ENCODE measurements at places on chromosomes 2 and 18.

GRCh38 chr18:64082054-64082453, 66.8 kb downstream of the LINC00305 start:
- no peak for DNase-seq

- DNase-seq, result no peak
These were observed 186.5 kb upstream of the HDAC4 start for GRCh38 chr2:239587311-239587731.

- no peak for DNase-seq
These were observed 509.5 kb downstream of the EIPR1 start for GRCh38 chr2:2868085-2868484.

DNA sequence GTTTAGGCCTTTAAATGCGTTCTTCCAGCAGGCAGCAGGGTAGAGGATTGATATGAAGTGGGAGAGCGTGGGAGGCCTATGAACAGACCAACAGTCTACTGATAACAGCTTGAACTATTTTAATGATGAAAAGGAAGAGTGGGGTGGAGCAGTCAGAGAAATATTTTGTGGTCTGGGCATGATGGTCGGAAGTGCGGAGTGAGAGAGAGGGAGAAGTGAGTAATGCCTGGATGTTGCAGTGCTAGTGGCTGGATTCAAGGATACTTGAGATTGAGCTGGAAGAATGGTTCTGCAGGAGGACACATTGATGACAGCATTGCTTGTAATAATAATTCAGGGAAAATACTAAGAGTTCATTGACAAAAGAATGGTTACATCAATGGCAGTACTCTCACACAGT, 151.0 kb upstream of the DAPL1 start:
- no peak for DNase-seq

DNA sequence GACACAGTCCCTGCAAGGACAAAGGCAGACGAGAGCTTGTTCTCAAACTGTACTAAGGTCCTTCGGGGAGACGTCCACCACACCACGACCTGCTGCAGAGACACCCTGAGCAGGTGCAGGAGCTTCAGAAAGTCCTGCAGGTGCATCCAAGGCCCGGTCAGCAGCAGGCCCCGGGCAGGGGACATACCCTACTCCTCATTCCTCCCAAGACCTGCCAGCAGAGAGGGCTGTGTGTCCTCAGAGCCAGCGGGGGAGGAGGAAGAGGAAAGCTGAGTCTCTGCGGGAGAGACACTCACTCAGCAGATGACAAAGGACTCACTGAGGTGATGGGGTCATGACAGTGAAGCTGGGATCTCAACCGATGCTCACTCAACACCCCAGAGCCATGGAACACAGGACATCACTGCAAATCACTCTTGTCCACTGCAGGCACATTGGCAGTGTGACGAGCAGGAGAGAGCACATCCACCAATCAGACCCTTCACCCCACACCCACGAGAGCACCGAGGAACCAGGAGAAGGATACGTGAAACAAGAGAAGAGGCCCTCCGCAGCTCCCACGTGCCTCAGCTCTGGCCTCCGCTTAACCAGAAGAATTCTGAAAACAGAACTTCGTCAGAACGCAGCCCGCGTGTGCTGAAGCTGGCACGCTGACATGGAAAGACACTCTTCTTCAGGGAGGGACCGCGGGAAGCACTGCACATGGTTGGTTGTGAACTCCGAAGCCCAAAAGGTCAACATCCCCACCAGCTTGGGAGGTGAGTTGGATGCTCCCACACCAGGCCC, 9.3 kb downstream of the HDAC4 start:
- DNase-seq, result no peak

DNA sequence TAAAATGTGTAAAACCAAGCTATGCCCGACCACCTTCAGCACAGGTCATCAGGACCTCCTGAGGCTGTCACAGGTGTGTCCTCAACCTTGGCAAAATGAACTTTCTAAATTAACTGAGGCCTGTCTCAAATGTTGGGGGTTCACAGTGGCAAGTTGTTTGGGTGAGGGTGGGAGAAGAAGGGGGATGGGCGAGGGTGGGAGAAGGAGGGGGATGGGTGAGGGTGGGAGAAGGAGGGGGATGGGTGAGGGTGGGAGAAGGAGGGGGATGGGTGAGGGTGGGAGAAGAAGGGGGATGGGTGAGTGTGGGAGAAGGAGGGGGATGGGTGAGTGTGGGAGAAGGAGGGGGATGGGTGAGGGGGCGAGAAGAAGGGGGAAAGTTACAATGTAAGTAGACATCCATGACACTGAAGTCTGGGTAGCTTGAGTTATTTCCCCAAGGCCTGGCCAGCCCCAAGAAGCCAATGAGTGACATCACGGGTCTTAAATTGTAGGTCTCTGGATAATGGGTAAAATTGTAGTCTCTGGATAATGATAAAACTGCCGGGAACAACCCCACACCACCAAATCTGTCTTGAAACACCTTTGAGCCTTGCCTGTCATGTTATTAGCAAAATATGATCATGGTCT, 56.3 kb downstream of the TIMM21 start:
- DNase-seq, result no peak

GRCh38 chr2:63801455-63801854, 40.2 kb upstream of the UGP2 start:
- no peak for DNase-seq
